NCI-H2171 (cell line): ENCODE measurements at places on chromosomes 3 and 15.

DNA sequence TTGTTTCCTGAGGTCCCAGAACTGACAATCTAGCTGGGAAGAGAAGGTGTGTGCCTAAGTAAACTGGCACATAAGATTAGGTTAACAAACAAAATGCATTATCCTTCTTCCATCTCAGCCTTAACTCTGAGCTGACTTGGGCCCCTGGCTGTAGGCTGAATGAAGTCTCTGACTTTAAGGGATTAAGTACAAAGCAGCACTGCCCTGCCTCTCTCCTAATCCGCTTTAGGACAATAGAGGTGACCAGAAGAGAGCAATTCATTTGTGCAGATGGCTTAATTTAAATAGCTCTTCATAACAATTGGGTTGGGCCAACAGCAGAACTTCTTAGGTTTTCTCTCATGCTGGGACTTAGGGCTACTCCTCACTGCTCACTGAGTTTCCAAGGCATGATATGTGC lies 181.6 kb upstream of the SOX14 start:
- DNase-seq = no peak

DNA sequence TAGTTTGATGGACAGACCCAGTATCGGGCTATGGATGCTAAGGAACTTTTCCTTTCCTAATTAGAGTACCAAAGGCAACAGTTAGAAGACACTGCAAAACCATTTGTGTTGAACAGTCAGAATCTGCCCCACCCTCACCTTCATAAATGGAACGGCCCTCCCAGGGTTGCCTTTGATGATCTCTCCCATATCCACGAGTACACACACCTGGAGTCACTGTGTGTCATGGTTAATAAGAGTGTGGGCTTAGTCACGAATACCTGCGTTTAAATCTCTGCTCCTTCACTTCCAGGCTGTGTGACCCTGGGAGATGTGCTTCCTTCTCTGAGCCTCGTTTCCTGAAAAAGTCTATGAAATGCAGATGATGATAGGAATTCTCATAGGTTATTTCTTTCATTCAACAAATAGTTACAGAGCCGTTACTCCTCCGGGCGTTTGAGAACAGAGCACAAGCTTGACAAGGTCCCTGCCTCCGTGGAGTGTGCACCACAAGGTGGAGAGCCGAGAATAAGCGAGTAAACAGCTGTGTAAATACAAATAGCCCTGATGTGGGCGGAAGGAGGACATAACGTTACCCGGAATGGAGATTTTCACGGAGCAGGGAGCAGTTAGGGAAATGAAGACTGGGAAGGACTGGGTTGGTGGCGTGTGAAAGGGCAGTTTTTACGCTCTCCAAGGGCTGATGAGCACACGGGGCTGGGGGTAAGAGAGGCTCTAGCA lies 6.7 kb downstream of the SLC51A start:
- no peak for DNase-seq

GRCh38 chr15:58165661-58166060 lies 27.5 kb downstream of the AQP9 start:
- DNase-seq = no peak

GRCh38 chr3:50333744-50334328 lies 5.8 kb upstream of the TUSC2 start:
- no peak for DNase-seq

DNA sequence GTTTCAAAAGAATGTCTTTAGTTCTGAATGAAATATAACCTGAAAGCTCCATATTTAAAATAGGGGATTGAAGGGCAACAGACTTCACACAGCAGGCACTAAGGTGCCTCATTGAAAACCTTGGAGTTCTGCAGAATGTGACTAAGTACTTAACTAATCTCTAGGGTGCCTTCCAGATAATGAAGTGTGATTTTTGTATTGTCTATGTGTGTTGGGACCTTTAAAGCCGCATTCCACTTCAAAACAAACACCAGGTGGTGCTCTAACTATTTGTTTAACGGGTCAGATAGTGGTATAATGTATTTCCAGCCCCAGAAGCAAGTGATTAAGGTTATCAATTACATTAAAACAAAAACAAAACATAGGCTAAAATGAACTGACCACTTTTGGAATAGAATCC lies 28.0 kb downstream of the TFG start:
- DNase-seq = no peak

GRCh38 chr3:7205535-7205934 lies 344.6 kb downstream of the GRM7 start:
- DNase-seq = no peak

DNA sequence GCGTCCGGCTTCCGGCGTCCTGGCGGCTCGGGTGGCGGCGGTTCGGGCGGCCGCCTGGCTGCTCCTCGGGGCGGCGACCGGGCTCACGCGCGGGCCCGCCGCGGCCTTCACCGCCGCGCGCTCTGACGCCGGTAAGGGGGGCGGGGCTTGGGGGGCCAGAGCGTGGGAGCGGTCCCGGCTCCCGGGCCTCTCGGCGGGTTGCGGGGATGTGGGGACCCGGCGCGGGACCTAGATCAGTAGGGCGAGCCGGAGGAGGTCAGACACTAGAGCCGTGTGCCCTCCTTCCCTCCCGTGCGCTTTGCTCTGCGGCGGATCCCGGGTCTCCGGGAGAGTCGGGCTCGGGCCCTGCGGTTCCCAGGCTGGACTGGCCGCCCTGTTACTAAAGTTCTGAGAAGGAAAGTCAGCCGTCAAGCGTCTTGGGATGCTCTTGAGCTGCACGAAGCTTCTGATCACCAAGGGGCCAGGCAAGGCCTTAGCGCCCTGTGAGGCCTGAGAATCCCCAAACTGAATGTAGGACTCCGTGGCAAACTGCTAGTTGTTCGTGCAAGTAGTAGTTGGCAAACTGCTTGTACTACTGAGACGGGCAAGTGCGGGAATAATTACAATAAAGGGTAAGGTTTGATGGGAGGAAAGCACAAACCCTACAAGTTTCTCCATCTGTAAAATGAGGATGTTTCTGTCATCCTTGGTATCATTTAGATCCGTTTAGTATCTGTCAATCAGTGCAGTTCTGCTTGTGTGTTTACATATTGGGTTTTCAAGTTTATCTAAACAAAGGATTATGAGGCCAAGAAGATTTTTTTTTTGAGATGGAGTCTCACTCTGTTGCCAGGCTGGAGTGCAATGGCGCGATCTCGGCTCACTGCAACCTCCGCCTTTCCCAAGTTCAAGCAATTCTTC lies 587 bp downstream of the PIGX start:
- peak; percentile 70 for DNase-seq

- no peak for DNase-seq
These were observed 2.7 kb downstream of the NKIRAS1 start for GRCh38 chr3:23913873-23914743.

GRCh38 chr15:86317384-86317740 lies 237.7 kb downstream of the AGBL1 start:
- no peak for DNase-seq
